ENCODE measurements at places on chromosomes 7 and 10.

- DNase-seq = no peak
Measured at GRCh38 chr7:132871419-132871818, 210.5 kb downstream of the CHCHD3 start.

DNA sequence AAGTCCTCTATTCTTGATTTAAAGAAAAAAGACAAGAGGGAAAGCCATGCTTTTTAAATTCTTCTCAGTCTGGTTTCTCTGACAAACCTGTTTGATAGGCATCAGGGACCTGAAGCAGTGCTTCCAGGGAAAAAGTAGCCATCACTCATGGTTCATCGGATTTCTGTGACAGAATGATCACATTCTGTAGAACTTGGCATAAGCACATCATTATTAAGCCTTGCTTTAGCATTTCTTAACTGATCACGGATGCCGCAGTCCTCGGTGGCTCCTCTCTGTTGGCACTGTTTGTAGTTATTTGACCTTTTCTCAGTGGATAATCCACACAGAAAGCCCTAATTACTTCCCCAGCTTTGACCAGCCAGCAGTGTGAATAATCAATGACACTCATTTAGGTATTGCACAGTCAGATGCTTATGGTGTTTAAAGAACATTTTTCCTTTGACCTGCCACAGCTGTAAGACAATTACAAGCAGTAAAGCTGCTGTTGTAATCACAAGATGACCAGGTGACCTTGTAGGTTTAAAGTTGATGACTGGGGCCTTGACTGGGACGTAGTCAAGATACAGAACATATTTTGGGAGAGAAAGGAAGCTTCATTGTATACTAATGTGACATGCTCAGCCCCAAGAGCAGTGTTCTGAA, 64.4 kb upstream of the SKAP2 start:
- no peak for DNase-seq

- no peak for DNase-seq
Measured at GRCh38 chr10:78348411-78349164, 314.9 kb downstream of the RPS24 start.

DNA sequence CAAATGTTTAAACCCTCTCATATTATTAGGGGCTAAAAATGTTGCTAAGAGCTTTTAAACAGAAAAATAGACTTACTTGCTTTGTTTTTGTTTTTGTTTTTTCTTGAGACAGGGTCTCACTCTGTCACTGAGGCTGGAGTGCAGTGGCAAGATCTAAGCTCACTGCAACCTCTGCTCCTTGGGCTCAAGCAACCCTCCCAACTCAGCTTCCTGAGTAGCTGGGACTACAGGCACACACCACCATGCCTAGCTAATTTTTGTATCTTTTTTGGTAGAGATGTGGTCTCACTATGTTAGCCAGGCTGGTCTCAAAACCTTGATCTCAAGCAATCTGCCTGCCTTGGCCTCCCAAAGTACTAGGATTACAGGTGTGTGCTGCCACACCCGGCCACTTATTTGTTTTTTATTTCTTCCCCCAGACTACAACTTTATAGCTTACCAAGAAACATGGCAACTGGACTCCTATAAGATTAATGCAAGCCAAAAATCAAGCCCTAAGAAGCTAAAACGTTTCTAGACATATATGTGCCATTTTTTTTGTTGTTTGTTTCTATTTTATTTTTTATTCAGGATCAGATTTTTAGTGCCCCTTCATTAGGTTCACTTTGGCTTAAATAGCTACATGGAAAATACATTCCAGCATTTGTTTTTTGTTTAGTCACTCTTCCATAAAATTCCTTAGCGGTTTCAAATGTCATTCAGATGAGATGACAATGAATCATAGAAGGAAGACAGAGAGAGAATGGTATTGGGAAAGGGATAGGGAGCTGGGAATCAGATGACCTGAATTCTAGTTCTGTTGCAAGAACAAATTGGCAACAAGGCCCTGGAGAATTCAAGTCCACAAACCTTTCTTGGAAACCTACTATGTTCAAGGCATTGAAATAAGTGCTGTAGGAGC, 163.4 kb upstream of the MKLN1 start:
- peak; percentile 80 for DNase-seq

DNA sequence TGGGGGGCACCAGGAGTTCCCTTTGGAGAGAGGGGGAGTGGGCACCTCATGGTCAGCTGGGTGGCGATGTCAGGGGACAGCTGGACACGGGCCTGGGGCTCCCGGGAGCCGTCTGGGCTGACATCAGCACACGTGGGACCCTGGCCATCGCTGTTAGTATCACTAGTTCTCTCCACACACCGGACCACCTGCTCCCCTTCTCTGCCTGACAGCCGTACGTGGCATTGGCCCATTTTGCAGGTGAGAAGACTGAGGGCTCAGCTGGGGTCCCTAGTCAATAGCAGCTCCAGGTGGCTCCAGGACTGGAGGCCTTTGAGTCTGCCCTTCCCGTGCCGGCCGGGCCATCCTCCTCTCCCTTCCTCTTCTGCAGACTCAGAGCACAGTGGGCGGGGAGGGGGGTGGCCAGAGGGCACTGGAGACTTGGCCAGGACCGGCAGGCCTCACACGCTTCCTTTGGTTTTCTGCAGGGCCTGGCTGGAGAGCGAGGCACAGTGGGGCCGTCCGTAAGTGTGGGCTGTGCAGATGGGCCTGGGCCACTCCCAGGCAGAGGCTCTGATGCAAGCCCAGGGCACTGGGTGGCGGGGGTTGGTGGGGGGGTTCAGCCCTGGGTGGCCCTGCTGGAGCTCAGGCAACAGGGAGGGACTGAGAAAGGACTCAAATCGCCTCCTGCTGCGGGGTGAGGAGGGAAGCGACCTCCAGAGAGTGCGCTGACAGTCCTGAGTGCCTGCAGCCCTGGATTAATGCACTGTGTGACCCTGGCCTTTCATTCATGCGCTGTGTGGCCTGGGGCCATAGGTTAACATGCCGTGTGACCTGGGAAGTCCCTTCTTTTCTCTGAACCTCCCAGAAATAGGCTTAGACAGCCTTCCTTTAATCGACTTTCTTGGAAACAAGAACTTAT, 78.2 kb downstream of the MYL10 start:
- DNase-seq = peak; percentile 87

DNA sequence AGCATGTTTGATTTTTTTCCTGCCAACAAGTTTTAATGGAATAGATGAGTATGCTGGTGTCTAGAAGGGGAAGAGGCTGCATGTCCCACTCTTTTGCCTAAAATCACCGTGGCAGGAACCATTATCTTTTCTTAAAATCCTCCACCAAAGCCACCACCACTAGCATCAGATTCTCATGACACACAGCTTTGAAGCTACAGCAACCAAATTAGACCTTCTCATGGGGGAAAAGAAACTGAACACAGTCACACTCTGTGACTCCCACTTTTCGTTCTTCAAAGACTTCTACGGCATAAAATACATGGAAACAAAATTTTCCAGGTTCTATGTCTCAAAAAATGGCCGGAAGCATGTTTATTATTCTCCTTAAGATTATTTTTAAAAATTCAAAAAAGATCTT, 81.8 kb downstream of the SGMS1 start:
- no peak for DNase-seq

DNA sequence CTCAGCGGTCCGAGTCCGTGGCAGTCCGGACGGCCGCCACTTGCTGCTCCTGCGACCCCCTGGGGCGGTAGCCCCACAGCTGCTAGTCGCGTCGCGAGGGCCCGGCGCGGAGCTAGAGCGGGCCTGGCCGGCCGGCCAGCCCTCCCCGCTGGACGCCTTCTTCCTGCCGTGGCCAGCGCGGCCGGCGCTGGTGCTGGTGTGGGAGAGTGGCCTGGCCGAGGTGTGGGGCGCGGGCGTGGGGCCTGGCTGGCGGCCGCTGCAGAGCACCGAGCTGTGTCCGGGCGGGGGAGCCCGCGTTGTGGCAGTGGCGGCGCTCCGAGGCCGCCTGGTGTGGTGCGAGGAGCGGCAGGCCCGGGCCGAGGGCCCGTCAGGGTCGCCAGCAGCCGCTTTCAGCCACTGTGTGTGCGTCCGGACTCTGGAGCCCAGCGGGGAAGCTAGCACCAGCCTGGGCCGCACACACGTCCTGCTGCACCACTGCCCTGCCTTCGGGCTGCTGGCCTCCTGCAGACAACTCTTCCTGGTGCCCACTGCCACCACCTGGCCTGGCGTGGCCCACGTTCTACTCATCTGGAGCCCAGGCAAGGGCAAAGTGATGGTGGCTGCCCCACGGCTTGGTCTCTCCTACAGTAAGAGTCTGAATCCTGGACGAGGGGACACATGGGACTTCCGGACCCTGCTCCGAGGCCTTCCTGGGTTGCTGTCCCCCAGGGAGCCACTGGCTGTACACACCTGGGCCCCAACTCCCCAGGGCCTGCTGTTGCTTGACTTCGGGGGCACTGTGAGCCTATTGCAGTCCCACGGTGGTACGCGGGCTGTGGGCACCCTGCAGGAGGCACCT, 631 bp downstream of the HPS6 start:
- DNase-seq = peak; percentile 94

GRCh38 chr10:86365346-86366032, 1.1 kb downstream of the GRID1 start:
- DNase-seq = no peak

GRCh38 chr10:28734938-28735759, 57.8 kb downstream of the BAMBI start:
- peak; percentile 89 for DNase-seq

- DNase-seq = no peak
Measured at GRCh38 chr10:452512-453426, 236.7 kb downstream of the DIP2C start.
